ENCODE measurements at places on chromosomes 5 and 9.

DNA sequence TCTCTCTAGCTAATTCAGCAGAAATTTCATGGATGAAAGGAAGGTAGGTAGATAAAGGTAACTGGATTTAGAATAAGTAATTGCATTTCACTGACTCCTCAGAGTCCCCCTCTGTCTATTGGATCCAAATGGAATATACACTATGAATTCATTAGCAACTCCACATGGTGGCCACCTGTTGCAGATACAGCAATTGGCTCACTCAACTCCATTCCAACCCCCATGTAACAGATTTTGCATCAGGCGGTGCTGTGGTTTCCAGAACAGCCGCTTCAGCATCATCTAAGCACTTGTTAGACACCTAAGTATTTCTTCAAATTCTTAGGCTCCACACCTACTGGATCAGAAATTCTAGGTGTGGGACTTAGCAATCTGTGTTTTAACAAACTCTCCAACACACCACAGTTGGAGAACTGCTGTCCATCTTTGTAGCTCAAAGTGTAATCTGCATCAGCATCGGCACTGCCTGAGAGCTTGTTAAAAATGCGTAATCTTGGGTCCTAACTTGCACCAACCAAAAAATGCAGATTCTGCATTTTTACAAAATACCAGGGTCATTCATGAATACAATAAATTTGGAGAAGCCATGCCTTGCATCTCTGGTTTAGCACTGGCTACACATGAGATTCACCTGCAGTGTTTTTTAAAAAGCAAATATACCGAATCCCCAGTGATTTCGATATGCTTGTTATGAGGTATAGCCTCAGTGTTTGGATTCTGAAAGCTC is 413.8 kb upstream of the CD180 start:
- DNase-seq = no peak

- DNase-seq = peak; percentile 68
These were observed 47.5 kb downstream of the SAXO1 start for GRCh38 chr9:18985464-18985951.

DNA sequence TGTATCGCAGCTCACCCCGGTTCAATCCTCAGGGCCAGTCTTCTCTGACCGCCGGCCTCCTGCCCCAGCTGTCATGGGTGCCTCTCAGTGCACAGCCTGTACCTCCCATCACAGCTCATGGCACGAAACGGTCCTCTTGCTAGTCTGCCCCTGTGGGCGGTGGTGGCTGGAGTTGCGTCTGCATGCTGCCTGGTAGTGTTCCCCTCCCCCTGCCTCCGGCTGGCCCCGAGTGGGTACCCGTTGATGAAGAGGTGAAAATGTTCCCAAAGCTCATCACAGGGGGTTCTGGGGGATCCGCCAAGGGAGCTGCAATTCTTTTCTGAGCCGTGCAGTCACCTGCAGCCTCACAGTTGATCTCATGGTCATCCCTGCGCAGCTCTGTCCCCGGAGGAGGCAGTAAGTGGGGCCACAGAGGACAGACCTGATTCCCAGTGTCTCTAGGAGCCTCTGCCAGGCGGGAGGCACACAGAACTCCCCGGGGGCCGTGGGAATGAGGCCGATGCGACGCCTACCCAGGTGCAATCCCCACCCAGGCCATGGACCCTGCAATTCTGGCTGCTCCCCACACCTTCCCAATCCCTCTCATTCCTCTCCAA is 34.7 kb upstream of the FIBCD1 start:
- no peak for DNase-seq

- DNase-seq = peak; percentile 63
These were observed 789 bp downstream of the SEMA6A start for GRCh38 chr5:116573702-116574366.

DNA sequence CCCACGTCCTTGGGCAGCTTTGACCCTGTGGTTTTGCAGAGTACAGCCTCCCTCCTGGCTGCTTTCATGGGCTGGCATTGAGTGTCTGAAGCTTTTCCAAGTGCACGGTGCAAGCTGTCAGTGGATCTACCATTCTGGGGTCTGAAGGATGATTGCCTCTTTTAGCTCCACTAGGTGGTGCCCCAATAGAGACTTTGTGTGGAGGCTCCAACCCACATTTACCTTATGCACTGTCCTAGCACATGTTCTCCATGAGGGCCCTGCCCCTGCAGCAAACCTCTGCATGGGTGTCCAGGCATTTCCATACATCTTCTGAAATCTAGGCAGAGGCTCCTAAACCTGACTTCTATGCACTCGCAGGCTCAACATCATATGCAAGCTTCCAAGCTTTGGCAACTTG is 644.2 kb upstream of the CDH9 start:
- no peak for DNase-seq

- DNase-seq = no peak
These were observed 29.3 kb downstream of the TRIM32 start for GRCh38 chr9:116716438-116716837.

Measured in upper lobe of right lung (tissue), 1 donor.